ENCODE measurements at places on chromosomes 13 and 19.

- no peak for DNase-seq
These were observed 64.8 kb downstream of the PEPD start for GRCh38 chr19:33456845-33457220.

GRCh38 chr19:8210421-8211101, 1.4 kb downstream of the CERS4 start:
- no peak for DNase-seq

- no peak for DNase-seq
These were observed 62.7 kb downstream of the TSHZ3 start for GRCh38 chr19:31286491-31286890.

DNA sequence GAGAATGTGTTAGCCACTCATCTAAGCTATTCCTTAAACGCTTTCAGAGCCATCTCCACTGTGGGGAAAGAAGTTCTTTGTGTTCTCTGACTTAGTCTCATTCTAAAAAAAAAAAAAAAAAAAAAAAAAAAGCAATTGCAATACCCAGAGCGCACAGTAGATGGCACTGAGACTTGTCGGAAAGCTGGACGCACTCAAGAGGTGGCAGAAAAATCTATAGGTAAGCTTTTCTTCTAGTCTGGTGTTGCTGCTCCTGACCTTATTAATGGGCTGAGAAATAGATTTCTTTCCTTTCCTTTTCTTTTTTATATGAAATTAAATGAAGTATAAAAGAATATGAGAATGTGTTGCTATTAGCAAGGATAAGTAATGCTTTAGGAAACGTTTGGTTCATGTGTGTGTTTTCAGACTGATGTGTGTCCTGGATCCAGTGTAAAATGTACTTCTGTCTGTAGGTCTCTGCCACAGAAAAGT, 4.7 kb upstream of the GJB2 start:
- DNase-seq, result no peak

All from lower leg skin (tissue), 4 donors.